ENCODE measurements at places on chromosomes 12 and 14.
A peak's percentile ranks its signal among the peaks of the same experiment; 100 is the strongest.

- H3K27me3 ChIP-seq, result no peaks in the 10 kb centered on the region
- H3K27ac ChIP-seq, result no peak overlapping the region
- no peak for DNase-seq
- H3K36me3 ChIP-seq, result no peaks in the 10 kb centered on the region
These were observed 4.0 kb upstream of the SYCP3 start for GRCh38 chr12:101743242-101743641.

DNA sequence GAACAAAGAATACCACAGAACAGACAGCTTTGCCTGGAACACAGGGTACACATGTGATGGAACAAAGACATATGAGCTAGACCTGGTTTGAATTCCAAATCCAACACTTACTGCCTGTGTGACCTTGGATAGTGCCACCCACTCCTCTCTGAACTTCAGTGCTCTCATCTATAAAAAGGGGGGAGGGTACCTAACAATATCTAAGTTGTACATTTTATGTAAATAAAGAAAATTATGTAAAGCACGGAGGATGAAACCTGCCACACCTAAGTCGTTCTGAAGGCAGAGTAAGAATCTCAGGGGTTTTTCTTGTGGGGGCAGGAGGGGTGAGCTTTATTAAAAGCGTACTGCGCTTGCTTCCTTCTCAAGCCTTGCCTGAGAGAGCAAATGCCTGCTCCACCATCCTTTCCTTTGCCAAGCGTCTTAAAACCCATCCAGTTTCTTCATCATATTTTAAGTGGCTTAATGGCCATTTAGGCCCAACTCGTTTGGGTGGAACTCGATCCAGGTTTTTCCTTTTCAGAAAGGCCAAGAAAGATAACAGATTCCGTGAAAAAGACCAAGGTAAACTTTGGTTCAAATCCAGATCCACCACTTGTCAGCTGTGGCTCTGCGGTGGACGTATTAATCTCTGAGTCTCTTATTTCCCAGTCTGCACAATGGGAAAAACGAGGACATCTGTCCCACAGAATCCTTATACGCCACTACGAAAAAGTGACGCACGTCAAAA, 946 bp downstream of the DDX24 start:
- no peaks in the 10 kb centered on the region for H3K36me3 ChIP-seq
- peak overlapping the region; percentile 96 for H3K4me3 ChIP-seq
- H3K27me3 ChIP-seq, result no peaks in the 10 kb centered on the region
- no peak for DNase-seq

- H3K27ac ChIP-seq, result no peak overlapping the region
- H3K27me3 ChIP-seq, result no peaks in the 10 kb centered on the region
- H3K4me1 ChIP-seq, result no peaks in the 10 kb centered on the region
- H3K4me3 ChIP-seq, result no peak overlapping the region
- no peaks in the 10 kb centered on the region for H3K36me3 ChIP-seq
These were observed 59.5 kb upstream of the FUT8 start for GRCh38 chr14:65352964-65353530.

DNA sequence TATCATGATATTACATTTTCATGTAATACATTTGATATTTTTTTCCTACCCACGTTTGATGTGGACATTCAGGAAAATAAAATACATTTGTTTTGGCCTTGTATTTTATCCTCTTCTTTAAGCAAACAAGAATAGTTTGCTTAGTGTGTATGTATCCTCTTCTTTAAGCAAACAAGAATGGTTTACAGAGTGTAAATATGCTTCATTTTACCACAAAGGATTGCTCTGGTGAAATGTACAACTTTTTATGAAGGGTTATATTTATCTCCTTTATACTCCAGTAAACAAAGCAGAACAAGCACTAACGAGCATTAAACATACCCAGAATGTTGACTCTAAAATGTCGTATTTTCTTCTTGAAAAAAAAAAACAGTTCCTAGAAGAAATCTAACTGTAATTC, 244.7 kb downstream of the KCNH5 start:
- H3K4me3 ChIP-seq, result no peak overlapping the region
- H3K27me3 ChIP-seq, result no peaks in the 10 kb centered on the region
- H3K36me3 ChIP-seq, result no peaks in the 10 kb centered on the region
- peaks cover 4% of the 10 kb centered on the region for H3K4me1 ChIP-seq

DNA sequence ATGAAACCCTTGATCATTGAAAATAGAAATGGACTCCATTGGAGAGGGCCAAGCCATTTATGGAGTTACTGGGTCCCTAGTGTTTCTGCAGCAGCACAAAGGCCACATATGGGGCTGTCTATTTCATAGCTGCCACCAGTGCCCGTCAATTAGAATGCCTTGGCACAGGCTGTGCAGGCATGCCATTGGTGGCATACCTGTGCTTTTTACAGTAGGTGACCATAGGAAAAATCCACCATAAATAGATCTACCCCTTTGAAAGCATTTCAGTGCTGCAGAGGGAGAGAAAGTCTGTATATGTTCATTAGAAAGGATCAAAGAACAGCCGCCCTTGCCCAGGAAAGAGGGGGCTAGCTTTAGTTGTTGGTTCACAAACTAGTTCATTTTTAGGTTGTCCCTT, 13.1 kb downstream of the MYBPC1 start:
- peak overlapping the region; percentile 82 for H3K27ac ChIP-seq
- H3K27me3 ChIP-seq, result no peaks in the 10 kb centered on the region
- no peak overlapping the region for H3K4me3 ChIP-seq
- no peaks in the 10 kb centered on the region for H3K36me3 ChIP-seq

DNA sequence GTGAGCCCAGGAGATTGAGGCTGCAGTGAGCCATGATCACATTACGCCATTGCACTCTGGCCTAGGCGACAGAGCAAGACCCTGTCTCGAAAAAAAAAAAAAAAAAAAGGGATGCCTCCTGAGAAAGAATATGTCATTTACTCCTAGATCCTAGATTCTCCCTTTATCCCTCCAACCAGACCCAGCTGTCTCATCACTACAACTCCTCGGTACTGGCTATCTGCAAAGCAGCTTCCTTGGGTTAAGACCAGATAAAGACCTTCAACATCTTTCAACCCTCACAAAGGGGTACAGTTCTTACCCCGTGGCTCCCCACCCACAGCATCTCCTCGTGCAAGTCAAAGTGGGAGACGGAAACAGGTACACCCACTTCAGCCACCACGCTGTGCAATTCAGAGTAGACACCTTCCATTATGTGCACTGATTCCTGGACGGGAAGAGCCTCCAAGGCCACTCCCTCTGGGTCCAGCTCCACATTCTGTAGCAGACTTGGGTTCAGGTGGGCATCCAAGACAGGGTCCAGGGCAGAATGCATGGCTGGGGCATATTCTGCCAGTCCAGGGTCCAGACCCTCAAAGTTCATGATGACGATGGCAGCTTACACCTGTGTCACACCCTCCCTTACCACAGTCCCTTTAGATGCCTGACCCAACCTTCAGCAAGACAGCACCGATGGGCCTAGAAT, 1.1 kb downstream of the PAN2 start:
- no peaks in the 10 kb centered on the region for H3K36me3 ChIP-seq
- H3K27me3 ChIP-seq, result no peaks in the 10 kb centered on the region
- H3K27ac ChIP-seq, result peak overlapping the region; percentile 88
- no peak for DNase-seq
- no peaks in the 10 kb centered on the region for H3K4me1 ChIP-seq

DNA sequence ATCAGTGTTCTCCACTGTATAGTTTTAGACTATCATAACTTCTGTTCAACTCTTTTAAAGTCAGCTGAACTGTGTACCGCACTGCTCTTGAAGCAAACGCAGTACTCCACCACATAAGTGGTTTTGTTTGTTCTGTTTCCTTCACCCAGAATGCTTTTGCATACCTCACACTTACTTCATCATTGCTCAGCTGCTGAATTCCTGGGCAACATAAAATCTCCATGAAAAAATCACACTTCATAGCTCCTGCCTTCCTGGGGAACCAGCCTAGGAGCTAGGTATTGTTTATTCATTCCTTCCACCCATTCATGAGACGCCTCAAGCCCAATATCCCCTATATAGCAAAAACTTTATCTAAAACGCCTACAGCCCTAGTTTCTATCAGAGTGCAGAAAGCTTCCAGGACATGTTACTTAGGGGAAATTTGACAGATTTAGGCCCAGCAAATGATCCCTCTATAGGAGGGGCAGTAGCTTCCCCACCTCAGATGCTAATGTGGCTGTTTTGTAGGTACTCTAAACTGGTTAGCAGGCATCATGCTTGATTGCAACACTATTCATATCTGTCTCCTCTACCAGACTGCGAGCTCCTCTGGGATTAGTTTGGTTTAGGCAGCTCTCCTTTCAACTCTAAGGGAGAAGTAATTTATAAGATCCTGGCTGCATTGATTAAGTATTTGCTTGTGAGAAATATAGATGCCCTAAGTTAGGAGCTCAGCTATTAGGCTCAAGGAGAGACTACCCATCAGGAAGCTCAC, 44.5 kb downstream of the LRRC9 start:
- DNase-seq, result no peak
- H3K4me3 ChIP-seq, result no peak overlapping the region

DNA sequence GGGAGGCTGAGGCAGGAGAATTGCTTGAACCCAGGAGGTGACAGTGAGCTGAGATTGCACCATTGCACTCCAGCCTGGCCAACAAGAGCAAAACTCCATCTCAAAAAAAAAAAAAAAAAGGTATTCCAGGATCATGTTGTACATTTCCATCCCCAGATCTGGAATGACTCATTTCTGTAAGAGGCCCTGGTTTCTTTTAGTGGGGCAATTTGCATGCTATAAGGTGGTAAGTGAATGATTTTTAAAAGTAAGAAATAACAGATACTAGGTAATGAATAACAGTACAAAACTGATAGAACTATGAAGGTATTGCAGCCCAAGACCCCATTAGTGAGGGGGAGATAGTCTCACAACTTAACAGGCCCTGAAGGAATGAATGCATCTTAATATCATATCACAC, 17.7 kb upstream of the ADCK1 start:
- H3K36me3 ChIP-seq, result no peaks in the 10 kb centered on the region
- H3K4me3 ChIP-seq, result no peak overlapping the region
- H3K27ac ChIP-seq, result no peak overlapping the region
- no peaks in the 10 kb centered on the region for H3K4me1 ChIP-seq
- no peaks in the 10 kb centered on the region for H3K27me3 ChIP-seq

DNA sequence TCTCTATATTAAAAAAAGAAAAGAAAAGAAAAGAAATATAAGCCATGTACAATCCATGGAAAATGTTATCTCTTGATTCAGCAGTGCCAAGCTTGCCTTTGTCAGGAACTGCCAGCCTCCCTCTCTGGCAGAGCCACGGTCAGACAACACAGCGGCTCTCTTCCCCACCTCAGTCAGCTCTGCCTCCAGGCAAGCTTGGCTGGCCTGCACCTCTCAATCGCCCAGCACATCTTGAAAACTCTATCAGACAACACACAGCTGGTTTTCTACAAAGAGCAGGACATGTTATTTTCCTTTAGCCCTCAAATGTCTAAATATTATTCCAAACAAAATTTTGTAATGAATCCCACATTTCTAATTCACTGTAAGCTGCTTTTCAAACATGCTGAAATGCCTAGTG, 20.0 kb upstream of the GCH1 start:
- H3K27ac ChIP-seq, result no peak overlapping the region

GRCh38 chr12:107352347-107353081, 259.2 kb upstream of the CRY1 start:
- no peak overlapping the region for H3K27ac ChIP-seq
- no peak overlapping the region for H3K4me3 ChIP-seq
- no peak for DNase-seq
- no peaks in the 10 kb centered on the region for H3K27me3 ChIP-seq

- DNase-seq, result no peak
- H3K4me1 ChIP-seq, result no peaks in the 10 kb centered on the region
- no peak overlapping the region for H3K4me3 ChIP-seq
- no peaks in the 10 kb centered on the region for H3K36me3 ChIP-seq
These were observed 547.1 kb downstream of the CCER1 start for GRCh38 chr12:90407841-90408240.

DNA sequence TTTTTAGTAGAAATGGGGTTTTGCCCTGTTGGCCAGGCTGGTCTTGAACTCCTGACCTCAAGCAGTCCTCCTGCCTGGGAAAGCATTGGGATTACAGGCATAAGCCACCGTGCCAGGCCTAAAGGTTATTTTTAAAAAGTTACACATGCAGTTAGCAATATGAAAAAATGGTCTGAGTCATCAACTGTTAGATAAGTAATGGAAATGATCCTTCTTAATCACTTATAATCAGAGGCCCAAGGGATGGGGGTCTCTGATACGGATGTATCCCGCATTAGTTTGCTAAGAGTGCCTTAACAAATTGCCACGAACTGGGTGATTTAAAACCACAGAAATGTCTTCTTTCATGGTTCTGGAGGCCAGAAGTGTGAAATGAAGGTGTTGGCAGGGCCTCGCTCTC, 54.1 kb upstream of the FERMT2 start:
- H3K4me3 ChIP-seq, result no peak overlapping the region
- no peaks in the 10 kb centered on the region for H3K4me1 ChIP-seq
- H3K36me3 ChIP-seq, result no peaks in the 10 kb centered on the region
- H3K27me3 ChIP-seq, result no peaks in the 10 kb centered on the region
- DNase-seq, result no peak
- H3K27ac ChIP-seq, result no peak overlapping the region

GRCh38 chr14:69682136-69682535, 70.7 kb downstream of the SUSD6 start:
- H3K27me3 ChIP-seq, result no peaks in the 10 kb centered on the region
- no peak overlapping the region for H3K4me3 ChIP-seq

DNA sequence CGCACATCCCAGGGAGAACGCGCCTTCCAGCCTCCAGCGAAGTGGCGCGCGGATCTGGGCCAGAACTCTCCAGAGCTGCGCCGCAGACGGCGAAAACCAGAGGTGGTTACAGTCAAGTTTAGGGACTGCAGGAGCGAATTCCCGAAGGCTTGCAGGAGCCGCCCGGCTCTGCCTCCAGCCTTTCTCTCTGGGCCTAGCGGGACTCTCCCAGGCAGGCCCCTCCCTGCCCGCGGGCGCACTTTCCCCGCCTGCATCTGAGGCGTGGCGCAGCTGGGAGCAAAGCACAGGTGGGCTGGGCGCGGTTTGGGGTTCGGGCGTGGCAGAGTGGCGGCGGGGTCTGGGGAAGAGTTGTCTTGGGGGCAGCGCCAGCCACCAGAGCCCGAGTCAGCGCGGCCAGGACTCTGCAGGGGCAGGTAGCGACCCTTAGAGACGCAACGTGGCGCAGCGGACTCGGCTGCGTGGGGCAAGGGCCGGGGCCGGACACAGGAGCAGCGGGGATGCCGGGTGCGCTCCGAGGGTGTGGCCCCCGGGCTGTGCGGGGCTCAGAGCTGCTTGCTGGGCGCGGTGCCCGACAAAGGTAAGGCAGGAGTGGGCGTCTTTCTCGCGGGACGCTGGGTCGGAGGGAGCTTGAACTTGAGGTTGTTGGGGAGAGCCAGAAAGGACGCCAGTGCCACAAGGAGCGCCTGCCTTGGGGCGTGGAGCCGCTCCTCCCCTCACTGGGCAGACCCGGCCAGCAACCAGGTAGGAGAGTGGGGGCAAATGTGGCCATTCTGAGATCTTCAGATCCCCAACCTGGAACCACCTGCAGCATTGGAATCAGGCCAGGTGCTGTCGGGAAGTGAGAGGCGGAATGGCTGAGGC, 1126.0 kb downstream of the AACS start:
- H3K27ac ChIP-seq, result no peak overlapping the region
- no peak overlapping the region for H3K4me3 ChIP-seq
- no peaks in the 10 kb centered on the region for H3K36me3 ChIP-seq
- no peak for DNase-seq
- no peaks in the 10 kb centered on the region for H3K27me3 ChIP-seq
